BJ (cell line): ENCODE measurements at places on chromosomes 2 and 18. TPM values are rescaled to one million over a fixed set of nuclear protein-coding genes. Genes with fewer than 3 reads are reported as not detected.

GRCh38 chr2:224894356-224894755, 147.9 kb downstream of the DOCK10 start:
- DNase-seq: no peak

- DNase-seq: peak; percentile 27
Measured at GRCh38 chr2:7539760-7540159, 622.5 kb downstream of the RNF144A start.

GRCh38 chr2:130949954-130950353, 113.2 kb downstream of the ARHGEF4 start:
- no peak for DNase-seq

DNA sequence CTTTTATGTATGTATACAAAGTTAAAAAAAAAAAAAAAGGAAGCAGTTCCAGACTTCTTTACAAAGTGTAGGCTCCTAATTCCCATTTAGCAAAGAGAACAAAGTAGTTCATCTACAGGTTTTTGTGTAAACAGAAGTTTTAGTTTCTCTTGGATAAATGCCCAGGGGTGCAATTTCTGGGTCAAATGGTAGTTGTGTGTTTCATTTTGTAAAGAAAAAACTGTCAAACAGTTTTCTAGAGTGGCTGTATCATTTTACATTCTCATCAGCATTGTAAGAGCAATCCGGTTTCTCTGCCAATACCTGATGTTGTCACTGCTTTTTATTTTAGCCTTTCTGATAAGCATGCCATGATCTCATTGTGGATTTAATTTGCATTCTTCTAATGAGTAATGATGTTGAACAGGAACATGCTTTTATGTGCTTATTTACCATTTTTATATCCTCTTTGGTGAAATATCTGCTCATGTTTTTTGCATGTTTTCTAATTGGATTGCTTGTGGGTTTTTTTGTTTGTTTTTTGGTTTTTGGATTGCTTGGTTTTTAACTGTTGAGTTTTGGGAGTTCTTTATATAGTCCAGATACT, 16.6 kb upstream of the PSME4 start:
- DNase-seq: no peak

GRCh38 chr2:29012211-29012681, 31.1 kb downstream of the TOGARAM2 start:
- no peak for DNase-seq

- DNase-seq: no peak
Measured at GRCh38 chr2:179302764-179303571, 38.3 kb upstream of the SESTD1 start.

GRCh38 chr2:67706082-67706481, 308.9 kb downstream of the ETAA1 start:
- no peak for DNase-seq

DNA sequence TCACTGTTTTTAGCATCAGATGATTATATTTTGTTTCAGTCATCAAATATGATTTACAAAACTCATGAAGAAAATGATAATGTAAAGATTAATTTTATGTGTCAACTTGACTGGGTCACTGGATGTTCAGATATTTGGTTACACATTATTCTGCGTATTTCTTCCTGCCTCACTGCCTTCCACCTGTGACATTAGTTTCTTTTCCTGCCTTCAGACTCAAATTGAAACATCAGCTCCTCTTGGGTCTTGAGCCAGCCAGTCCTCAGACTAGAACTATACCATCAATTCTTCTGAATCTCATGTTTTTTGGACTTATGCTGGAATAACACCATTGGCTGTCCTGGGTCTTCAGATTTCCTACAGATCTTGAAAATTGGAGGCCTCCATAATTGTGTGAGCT, 96.7 kb downstream of the ZNF385B start:
- no peak for DNase-seq

- no peak for DNase-seq
Measured at GRCh38 chr18:44917216-44918141, 236.8 kb downstream of the SETBP1 start.

DNA sequence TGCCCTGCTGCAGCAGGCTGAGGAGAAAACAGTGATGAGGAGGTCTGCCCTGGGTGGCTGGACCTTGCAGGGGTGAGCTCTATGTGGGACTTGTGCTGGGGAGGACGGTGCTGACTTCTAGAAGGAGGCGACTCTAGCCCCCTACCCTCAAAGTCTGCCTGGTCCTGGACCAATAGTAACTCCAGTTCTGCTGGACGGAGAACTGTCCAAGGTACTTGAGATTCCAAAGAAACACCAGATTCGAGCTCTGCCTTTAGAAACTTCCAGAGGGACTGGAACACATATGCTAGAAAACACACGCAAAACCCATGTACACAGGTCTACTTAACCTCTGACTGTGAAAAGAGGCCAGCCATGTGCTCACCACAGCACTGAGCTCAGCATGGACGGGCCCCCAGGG, 260.6 kb downstream of the TWIST2 start:
- DNase-seq: no peak

DNA sequence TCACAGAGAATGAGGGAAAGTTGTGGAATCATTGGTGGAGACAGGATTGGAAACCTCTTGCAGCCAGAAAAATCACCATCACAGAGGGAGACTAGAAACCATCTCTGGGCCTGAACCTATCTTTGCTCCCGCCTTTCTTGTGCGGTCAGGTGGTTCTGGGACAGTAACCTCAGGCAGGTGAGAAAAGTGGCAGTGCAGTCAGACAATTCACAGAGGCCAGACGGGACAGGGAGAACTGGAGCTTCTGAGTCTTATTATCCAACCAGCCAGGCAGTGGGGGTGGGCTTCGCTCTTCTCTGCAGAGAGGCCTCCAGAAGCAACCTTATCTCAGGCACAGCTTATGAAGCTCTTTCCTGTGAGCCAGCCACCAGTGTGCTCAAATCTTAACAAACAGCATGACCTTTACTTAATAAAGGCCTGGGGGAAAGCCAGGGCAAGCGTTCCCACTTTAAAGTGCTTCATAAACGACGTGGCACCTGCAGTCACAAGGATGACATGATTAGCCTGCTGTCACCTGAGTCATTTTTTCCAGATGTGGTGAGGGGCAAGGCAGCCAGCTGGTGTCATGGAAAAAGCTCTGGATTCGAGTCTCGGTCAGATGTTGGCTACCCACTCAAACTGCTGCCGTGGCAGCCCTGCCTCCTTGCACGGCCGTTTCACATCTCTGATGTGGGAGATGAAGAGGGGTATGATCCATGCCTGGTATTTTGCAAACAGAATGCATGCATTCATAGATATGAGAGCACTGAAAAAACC, 109.7 kb downstream of the B3GNT2 start:
- no peak for DNase-seq

- no peak for DNase-seq
Measured at GRCh38 chr18:3679241-3679640, 229.3 kb downstream of the TGIF1 start.

GRCh38 chr2:141528990-141529389, 601.8 kb downstream of the LRP1B start:
- DNase-seq: no peak

GRCh38 chr2:979069-979928, 28.6 kb downstream of the SNTG2 start:
- no peak for DNase-seq

GRCh38 chr2:20672201-20672951, 5.4 kb downstream of the GDF7 start:
- no peak for DNase-seq

The PROM2 gene
- 0.32 and 0.50 TPM in 2 replicates for polyA plus RNA-seq

The UGP2 gene
- polyA plus RNA-seq: 53.6 and 139 TPM in 2 replicates

The DLX2 gene
- polyA plus RNA-seq: 0.16 and 0.20 TPM in 2 replicates
